Endothelial cell (in vitro differentiated cells): ENCODE measurements at places on chromosomes 3 and 15. TPM values are rescaled to one million over a fixed set of nuclear protein-coding genes. Genes with fewer than 3 reads are reported as not detected.

DNA sequence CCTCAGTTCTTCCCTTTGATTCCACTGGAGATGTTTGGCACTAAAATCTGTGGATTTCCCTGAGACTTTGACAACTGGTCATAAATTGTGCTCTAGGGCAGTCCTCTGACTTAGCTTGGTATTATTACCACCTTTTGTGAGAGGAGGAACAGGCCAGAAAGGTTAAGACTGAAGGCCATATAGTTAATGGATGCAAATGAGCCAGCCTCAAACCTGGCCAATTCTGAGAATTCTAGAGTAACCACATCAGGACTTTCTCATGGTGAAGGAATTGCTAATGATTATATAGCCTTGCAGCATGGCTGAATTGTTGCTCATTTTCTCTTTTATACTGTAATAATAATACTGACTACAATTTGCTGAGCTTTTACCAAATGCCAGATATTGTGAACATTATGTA, 162.5 kb downstream of the CADPS start:
- no peak for DNase-seq

DNA sequence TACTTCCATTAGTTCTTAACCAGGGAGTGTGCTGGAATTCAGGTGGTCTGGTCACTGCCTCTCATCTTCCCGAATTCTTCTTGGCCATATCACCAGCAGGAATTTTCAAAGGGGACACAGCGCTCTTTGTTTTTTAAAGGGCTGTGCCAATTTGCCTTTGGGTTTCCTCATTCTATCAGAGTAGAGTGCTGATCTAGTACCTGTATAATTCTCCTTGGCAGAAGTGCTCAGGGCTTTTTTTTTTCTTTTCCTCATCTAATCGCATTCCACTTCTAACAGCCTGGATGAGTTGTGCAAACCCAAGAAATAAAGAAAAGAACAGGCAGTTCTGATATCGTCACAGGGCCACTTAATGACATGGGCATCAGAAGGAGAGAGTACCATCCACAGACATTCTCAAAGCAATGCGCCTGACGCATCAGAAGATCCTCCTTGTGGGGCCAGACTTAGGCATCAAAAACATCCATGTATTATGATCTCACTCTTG, 121.0 kb downstream of the ASB7 start:
- no peak for DNase-seq

GRCh38 chr3:28743831-28744230, 395.2 kb upstream of the AZI2 start:
- DNase-seq, result no peak

GRCh38 chr3:184636741-184637316, 75.0 kb downstream of the MAGEF1 start:
- no peak for DNase-seq

GRCh38 chr3:191952186-191952585, 491.2 kb downstream of the PYDC2 start:
- no peak for DNase-seq

Gene C3orf20
- 0.13 TPM for total RNA-seq
